ENCODE measurements at places on chromosomes 2 and 18. TPM values are rescaled to one million over a fixed set of nuclear protein-coding genes. Genes with fewer than 3 reads are reported as not detected.

GPR45 gene
- polyA plus RNA-seq: not detected

HAAO gene
- polyA plus RNA-seq: 6.9 TPM

CCDC141 gene
- polyA plus RNA-seq: 0.06 TPM

IL1A gene
- polyA plus RNA-seq: 17.4 TPM

MAP3K19 gene
- not detected for polyA plus RNA-seq

SERPINB3 gene
- polyA plus RNA-seq: 870 TPM

All from esophagus (tissue), 2 donors.